ENCODE measurements at places on chromosomes 3 and 15. TPM values are rescaled to one million over a fixed set of nuclear protein-coding genes. Genes with fewer than 3 reads are reported as not detected.

NIPA2 gene
- total RNA-seq, result 40.3 TPM

WNT7A gene
- under 0.01 TPM for total RNA-seq

RAB6B gene
- 2.0 TPM for total RNA-seq

CPN2 gene
- 0.04 TPM for total RNA-seq

SPINK8 gene
- total RNA-seq, result not detected

CEP19 gene
- 1.8 TPM for total RNA-seq

SSUH2 gene
- 1.1 TPM for total RNA-seq

ZDHHC19 gene
- not detected for total RNA-seq

OR5H14 gene
- total RNA-seq, result not detected

SLCO3A1 gene
- 1.7 TPM for total RNA-seq

GADL1 gene
- 19.8 TPM for total RNA-seq

RPSA gene
- 1,762 TPM for total RNA-seq

CP gene
- 1.1 TPM for total RNA-seq

ITPKA gene
- 0.35 TPM for total RNA-seq

EFHB gene
- total RNA-seq, result 0.89 TPM

ATP2B2 gene
- 2.6 TPM for total RNA-seq

STRIT1 gene
- total RNA-seq, result 15.3 TPM

PLSCR5 gene
- not detected for total RNA-seq

PLS1 gene
- total RNA-seq, result 0.27 TPM

SH2D7 gene
- total RNA-seq, result not detected
